SK-N-SH treated with all-trans-retinoic acid at 6 μM for 48 hours (cell line): ENCODE measurements at places on chromosomes 6 and 20.
A peak's percentile ranks its signal among the peaks of the same experiment; 100 is the strongest.

DNA sequence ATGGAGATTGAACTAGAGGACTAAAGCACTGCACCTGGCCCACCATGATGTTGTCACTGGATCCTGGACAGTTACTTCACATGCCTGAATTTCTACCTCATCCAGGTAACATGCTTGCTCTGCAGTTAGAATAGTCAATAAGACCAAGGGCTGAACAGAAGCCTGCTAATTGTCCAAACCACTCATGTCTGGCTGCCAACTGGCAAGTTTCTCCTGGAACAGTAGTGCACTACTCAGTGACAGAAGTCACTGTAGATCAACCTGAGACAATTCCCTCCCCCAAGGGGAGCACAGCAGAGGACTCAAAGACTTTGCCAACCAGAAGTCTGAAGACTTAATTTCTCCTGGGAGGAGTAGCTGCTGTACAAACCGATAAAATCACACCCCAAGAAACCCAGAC lies 454.6 kb upstream of the MARCKS start:
- ATAC-seq = no peak

- ATAC-seq = no peak
Observed at GRCh38 chr6:13304580-13305260, 23.6 kb downstream of the TBC1D7 start.

DNA sequence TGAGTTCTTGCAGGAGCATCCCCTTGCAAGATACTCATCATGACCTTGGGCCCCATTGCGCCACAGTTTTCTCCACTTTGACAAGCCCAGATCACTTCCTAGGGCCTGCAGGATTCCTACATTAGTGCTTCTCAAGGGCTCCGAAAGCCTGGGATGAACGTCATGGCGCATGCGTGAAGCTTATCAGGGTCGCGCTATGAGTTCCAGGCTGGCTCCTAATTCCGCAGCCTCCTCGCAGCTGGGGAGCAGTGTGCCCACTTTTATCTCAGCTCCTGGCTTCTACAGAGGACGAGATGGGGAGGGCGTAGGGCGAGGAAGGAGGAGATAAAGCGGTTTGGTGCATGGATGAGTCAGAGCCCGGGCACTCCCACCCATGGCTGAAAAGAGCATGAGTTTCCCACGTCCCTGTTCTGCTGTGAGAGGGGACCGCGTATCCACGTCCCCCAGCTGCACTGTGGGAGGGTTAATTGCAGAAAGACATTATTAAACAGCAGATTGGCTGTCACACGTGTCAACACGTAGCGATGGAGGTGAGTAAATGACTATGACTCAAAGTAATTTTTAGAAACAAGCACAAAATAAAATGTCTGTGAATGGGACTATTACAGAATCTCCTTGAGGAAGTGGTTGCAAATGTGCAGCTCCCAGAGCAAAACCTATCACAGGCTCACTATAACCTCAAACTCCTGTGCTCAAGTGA lies 72.9 kb upstream of the DSP start:
- ATAC-seq = peak; percentile 91

DNA sequence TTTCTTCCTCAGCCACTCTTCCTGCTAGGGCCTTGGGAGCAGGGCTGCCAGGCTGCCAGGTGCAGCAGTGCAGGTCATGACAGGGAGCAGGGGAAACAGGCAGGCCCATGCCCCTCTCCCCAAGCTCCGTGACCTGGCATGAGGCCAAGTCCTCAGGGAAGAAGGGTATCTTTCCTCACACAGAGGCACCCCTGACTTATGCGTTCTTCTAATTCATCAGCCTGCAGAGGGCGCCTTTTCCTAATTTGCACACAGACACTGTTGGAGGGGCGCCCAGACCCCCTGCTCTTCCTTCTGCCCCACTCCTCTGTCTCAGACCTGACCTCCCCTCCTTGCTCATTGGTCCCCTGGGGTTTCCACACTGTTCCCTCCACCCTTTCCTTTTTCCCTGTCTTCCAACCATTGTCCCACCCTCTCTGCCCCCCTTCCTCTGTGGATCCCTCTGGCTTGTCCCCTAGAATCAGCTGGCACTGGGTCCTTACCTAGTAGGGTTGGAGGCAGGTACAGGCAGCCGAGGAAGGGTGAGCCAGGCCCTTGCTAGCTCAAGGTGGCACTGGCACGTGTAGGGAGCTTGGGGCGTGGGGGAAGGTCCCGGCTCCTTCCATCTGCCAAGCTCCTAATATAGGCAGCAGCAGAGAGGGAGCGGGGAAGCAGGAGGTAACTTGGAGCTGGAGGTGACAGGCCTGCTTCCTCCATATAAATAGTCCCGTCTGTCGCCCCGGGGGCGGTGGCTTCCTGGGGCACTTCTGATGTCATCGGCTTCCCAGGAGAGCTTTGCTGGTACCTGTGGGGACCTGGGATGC lies 154.9 kb upstream of the MLN start:
- no peak for ATAC-seq

- ATAC-seq = no peak
Observed at GRCh38 chr6:98644063-98644462, 190.3 kb upstream of the POU3F2 start.
